NCI-H146 (cell line): ENCODE measurements at places on chromosomes 2 and 18.
A peak's percentile ranks its signal among the peaks of the same experiment; 100 is the strongest.

GRCh38 chr2:121099329-121100290 lies 185.4 kb downstream of the TFCP2L1 start:
- DNase-seq: peak; percentile 52

GRCh38 chr2:10079266-10079869 lies 843 bp downstream of the CYS1 start:
- DNase-seq: peak; percentile 25

DNA sequence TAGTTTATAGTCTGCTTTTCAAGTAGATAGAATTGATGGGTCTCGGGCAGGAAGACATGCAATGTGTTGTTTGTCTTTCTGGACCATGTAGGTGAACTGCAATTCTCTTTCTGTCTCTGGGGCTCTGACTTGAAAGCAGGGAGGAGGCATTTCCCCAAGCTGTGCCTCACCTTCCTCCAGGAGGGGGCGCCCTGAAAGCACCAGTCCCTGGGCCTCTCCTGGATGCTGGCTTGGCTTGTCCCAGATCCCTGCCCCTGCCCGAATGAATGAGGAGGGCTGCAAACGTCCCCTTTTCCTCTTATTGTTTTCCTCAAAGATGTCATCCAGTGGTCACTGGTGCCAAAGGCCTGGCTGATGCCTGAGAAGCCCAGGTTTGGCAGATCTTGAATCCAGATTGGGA lies 270.6 kb downstream of the CELF4 start:
- DNase-seq: peak; percentile 58

DNA sequence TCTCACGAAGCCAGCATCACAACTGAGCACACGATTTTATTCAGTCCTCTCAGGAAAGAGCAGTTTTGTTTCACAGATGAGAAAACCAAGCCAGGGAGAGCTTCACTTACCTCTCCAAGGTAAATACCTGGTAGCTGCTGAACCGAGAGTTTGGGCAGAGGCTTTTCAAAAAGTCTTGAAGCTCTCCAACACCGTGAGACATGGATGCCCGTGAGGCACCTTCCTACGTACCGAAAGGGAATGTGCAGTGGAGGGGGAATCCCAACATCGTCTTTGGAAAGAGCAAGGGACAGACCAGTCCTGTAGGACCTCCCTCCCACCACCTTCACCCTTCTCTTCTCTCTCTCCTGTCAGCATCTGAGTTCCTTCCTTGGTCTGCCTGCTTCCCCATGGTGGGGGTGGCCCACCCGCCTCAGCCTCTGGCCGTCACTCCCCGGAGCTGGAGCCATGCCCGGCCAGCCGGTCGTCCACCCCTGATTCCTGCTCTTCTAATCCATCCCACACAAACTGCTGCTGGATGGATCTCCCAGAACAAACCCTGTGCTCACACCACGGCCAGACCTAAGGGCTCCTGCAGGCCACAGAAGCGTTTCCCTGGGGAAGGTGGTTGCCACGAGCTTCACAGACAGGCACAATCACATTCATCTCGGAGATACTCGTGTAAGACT lies 97.3 kb upstream of the SNTG2 start:
- no peak for DNase-seq

- no peak for DNase-seq
Measured at GRCh38 chr2:217903859-217904613, 98.8 kb downstream of the TNS1 start.

DNA sequence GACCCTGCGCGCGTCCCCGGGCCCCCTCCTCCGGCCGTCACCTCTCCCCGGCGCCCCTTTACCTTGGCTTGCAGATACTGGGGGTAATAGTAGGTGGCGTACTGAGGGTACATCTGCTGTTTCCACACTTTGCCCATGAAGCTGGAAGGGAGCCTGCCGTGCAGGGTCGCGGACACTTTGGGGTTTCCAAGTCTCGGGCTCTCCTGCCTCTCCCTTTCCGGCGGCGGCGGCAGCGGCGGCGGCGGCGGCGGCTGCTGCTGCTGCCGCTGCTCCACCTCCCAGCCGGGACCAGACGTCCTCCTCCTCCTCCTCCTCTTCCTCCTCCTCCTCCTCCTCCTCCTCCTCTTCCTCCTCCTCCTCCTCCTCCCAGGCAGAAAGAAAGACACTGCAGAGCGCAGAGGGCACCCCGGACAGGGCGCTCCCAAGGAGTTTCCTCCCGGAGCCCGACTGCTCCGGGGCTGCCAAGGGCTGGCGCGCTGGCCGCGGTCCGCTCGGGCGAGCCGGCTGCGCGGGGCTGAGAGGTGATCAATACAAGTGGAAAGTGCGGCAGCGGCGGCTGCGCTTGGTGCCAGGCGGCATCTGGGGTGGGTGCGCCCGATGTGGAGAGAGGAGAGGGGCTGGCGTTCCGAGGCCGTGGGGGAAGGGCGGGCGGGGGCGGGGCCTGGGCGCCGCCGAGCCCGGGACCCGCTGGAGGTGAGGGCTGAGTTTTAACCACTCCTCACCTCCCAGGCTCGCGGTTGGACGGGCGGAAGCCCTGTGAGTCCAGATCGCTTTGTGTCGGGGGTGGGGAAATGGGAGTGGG lies at the start of gene RBMS1:
Gene RBMS1 (minus strand): TSS at position 581 of the 802 bp plus-strand sequence. CDS start 444 bp downstream, at position 137.
- peak; percentile 1 for DNase-seq

DNA sequence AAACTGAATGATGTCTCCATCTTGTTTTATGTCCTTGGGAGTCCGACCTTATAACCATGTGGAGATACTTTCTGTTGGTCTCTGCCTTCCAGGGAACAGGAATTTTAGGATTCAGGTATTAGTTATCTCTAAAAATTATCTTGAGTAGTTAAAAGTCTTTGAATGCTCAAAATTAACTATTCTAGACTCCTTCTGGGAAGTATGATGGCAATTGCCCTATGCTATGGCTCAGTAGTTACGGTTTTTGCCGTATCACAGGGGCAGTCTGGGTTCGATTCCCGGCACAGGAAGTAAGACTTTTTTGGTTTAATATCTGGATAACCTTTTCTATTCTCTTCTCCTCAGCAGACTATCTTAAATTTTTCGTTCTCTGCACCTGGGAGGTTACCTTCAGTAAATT lies 708.7 kb upstream of the LRATD1 start:
- no peak for DNase-seq

- DNase-seq: no peak
Measured at GRCh38 chr2:23620841-23621341, 235.9 kb downstream of the KLHL29 start.

DNA sequence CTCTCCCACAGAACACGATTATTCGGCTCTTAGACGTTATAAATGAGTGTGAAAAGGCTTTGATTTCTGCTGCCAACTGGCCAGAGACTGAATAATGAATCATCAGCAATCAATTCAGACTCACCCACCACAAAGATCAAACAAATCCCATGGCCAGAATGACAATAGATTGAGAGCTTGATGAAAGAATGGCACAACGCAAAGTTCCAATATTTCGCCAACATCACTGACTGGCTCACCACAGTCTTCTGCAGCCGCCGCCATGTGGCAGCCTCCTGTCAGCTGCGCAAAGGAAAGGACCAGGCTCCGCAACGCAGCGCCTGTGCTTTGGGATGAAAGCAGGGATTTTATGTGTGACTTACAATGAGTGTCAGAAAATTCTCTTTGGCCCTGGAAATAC lies 104.4 kb upstream of the SOX11 start:
- DNase-seq: no peak

- DNase-seq: no peak
Measured at GRCh38 chr2:231292472-231293134, 94.2 kb downstream of the ARMC9 start.

DNA sequence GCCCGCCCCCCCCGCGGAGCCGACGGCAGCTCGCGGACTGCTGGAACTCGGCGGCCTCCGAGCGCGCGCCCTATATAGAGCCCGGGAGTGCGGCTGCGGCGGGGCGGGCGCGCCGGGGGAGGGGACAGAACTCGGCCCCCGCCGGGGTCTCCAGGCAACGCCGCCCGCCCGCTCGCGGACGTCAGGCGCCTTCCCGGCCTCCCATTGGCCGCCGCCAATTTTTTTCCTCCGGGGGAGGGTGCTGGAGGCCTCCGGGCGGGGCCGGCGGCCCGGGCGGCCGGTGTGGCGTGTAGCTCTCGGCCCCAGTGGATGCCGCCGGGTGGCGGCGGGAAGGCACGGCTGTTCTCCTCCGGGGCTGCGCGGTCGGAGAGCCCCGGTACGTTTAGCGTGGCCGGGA lies at the start of gene ZFP36L2:
Gene ZFP36L2 (minus strand): TSS at position 49 of the 397 bp plus-strand sequence. CDS start 291 bp downstream, outside the sequence.
- peak; percentile 93 for DNase-seq

GRCh38 chr2:168705534-168706470 lies 96.6 kb upstream of the NOSTRIN start:
- no peak for DNase-seq

- no peak for DNase-seq
Measured at GRCh38 chr2:45765007-45765727, 113.7 kb downstream of the PRKCE start.

DNA sequence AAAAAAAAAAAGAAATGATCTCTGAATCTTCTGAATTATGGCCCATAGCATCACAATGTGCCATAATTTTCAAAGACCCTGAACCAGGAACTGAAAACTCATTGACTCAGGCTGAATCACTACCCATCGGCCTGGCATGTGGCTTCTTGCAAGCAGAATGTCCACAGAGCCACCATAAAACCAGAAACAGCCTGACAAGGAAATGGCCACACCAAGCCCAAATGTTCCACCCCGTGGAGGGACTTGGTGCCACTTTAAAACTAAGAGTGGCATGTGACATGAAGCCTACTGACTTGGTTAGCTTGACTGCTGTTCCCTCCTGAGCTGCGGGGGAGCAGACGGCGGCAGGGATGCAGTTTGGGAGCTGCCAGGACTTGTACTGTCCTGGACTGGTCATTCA lies 71.2 kb upstream of the RBM44 start:
- no peak for DNase-seq

DNA sequence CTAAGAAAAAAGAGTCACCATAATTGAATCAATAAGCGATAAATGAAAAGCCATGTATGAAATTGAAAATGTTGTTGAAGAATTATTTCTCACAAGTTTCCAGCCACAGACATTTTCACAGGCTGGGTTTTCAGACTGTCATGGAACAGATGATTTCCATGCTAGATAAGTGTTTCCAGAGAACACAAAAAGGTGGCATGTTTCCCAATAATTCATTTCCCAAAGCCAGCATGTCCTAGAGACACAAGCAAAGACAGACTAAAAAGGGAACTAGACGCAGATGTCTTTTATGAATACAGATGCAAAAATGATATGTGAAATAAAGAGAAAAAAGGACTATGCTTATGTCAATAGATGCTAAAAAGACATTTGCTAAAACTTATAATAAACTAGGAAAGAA lies 255.1 kb downstream of the EIPR1 start:
- no peak for DNase-seq

DNA sequence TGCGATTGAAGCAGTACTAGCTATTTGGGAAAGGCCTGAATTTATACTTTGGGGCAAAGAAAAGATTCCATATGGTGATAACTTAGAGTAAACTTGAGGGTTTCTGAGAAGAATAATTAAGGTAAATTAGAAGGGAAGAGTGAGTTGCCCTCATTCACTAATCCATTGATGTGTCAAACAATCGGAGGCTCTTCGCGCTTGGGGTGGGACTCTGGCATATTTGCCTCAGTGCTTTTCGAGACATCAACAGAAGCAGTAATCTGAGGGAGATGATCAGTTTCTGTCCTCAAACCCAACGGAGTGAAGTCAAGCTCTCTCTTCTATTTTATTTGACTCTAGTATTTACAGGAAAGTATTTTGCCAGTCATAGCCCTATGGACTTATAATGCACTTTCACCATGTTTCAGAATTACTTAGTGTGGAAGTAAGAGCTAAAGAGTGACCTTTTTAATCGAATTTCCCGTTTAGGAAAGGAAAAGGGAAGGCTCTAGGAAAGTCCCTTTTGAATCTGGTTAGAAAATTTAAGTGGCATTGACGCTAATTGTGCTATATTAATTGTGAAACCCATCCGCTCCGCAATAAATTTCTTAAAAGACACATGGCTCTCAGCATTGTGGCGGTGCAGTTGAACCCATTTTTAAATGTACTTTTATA lies 1.3 kb downstream of the RAB10 start:
- no peak for DNase-seq

- DNase-seq: no peak
Measured at GRCh38 chr2:9248363-9248762, 41.8 kb downstream of the ASAP2 start.

DNA sequence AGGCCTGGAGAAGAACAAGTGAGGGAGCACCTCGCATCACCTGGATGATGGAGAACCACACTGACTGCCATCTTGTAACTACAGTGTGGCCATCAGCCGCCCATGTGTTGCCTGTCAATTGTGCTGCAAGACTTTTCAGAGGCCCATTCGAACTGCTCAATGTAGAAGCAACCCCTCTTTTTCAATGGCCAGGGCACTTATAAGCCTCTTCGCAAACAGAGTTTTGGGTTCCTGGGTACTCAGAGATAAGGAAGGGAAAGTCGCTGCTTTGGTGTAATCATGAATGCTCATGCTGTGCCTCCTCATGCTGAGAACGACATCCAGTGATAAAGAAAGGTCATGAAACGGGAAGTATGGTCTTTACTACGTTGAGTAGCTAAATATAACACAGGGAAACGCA lies 143.9 kb upstream of the SLC39A10 start:
- peak; percentile 6 for DNase-seq

- DNase-seq: no peak
Measured at GRCh38 chr2:229095472-229095871, 175.6 kb downstream of the PID1 start.

DNA sequence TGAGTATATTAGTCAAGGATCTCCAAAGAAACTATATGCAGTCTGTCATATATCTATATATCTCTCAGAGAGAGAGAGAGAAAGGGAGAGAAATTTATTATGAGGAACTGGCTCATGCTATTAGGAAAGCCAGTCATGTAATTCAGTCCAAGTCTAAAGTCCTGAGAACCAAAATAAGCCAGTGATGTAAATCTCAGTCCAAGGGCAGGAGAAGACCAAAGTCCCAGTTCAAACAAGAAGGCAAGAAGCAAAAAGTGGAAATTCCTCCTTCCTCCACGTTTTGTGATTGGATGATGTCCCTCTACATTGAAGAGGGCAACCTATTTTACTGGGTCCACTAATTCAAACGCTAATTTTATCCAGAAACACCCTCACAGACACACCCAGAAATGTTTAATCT lies 34.2 kb upstream of the SPATS2L start:
- DNase-seq: no peak

DNA sequence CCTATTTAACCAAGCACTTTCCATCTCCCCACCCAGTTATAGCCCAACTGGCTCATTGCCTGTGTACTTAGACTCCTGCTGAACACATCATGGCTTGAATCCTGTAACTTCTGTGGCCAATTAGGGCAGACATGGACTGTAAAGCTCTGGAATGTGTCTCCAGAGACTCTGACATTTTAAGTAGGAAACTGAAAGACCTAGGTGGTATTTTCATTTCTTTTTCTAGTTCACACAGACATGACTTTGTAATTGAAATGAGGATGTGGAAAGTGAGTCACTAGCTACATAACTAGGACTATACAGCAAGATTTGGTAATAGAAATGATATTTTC lies 12.2 kb downstream of the DOK1 start:
- no peak for DNase-seq

DNA sequence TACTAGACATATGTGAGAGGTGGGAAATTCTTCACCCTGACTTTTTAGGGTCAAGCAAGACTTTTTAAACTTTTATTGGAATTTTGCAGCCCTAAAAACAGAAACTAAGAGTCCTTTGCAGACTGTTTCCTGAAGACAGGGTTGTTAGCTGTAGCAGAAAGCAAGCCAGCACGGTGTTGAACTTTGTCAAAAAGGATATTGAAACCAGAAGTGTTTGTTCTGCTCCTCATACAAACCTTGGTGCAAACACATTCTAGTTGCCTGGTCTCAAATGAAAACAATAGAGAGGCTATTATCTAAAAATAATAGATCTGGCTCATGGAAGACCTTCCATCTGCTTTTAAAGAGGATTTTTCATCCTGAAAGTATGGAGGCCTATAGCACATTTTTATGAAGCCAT lies 65.8 kb upstream of the IGFBP5 start:
- DNase-seq: peak; percentile 54

- no peak for DNase-seq
Measured at GRCh38 chr2:41735476-41735875, 312.3 kb upstream of the PKDCC start.
